ENCODE measurements at places on chromosomes 5 and 9. TPM values are rescaled to one million over a fixed set of nuclear protein-coding genes. Genes with fewer than 3 reads are reported as not detected.

Gene CAST
- 152 TPM for total RNA-seq

- DNase-seq: no peak
Observed at GRCh38 chr5:87827539-87827938, 414.8 kb upstream of the CCNH start.

- no peak for DNase-seq
Observed at GRCh38 chr9:18126831-18127498, 347.0 kb upstream of the ADAMTSL1 start.

- DNase-seq: no peak
Observed at GRCh38 chr5:169602535-169602934, 19.0 kb downstream of the SPDL1 start.
